CD8-positive, alpha-beta memory T cell (primary cell): ENCODE measurements at places on chromosomes 4 and X. TPM values are rescaled to one million over a fixed set of nuclear protein-coding genes. Genes with fewer than 3 reads are reported as not detected.

HPGDS gene
- 0.18 TPM for total RNA-seq

TXK gene
- total RNA-seq = 6.0 TPM

TMEM33 gene
- total RNA-seq = 86.1 TPM

IBSP gene
- total RNA-seq = not detected

HPGD gene
- 1.6 TPM for total RNA-seq

SEC24D gene
- 24.3 TPM for total RNA-seq

CLNK gene
- total RNA-seq = 0.31 TPM

TLR3 gene
- 0.11 TPM for total RNA-seq

RPL10 gene
- total RNA-seq = 3,218 TPM

DOK7 gene
- not detected for total RNA-seq

BTK gene
- total RNA-seq = 0.60 TPM

PNMA6E gene
- total RNA-seq = not detected

MAGEA8 gene
- not detected for total RNA-seq

REELD1 gene
- total RNA-seq = 0.46 TPM

SLC10A6 gene
- not detected for total RNA-seq

NKX6-1 gene
- total RNA-seq = not detected

BEX4 gene
- total RNA-seq = 12.6 TPM

PRR32 gene
- not detected for total RNA-seq

BBS7 gene
- total RNA-seq = 23.4 TPM

DUX4 gene
- total RNA-seq = not detected

IRS4 gene
- not detected for total RNA-seq

CCNB3 gene
- 0.53 TPM for total RNA-seq

YY2 gene
- total RNA-seq = 1.8 TPM

H2BW1 gene
- not detected for total RNA-seq

MAPK10 gene
- total RNA-seq = not detected

ADGRG2 gene
- not detected for total RNA-seq

POU3F4 gene
- not detected for total RNA-seq

ANK2 gene
- 0.26 TPM for total RNA-seq

NHSL2 gene
- 1.1 TPM for total RNA-seq

MAGEB17 gene
- total RNA-seq = not detected

TMEM131L gene
- total RNA-seq = 29.6 TPM

CHRNA9 gene
- total RNA-seq = not detected

COX7B gene
- 298 TPM for total RNA-seq

VCX3B gene
- total RNA-seq = not detected

SPANXA2 gene
- total RNA-seq = not detected

MFAP3L gene
- total RNA-seq = 3.3 TPM

SMR3B gene
- not detected for total RNA-seq

ASB5 gene
- total RNA-seq = not detected

TMPRSS11A gene
- total RNA-seq = not detected

MTMR8 gene
- total RNA-seq = 4.7 TPM

SOWAHD gene
- 0.33 TPM for total RNA-seq

ITM2A gene
- 107 TPM for total RNA-seq
